ENCODE measurements at places on chromosomes 12 and 14.

GRCh38 chr12:59911516-59911915 lies 315.7 kb downstream of the SLC16A7 start:
- no peak for DNase-seq

DNA sequence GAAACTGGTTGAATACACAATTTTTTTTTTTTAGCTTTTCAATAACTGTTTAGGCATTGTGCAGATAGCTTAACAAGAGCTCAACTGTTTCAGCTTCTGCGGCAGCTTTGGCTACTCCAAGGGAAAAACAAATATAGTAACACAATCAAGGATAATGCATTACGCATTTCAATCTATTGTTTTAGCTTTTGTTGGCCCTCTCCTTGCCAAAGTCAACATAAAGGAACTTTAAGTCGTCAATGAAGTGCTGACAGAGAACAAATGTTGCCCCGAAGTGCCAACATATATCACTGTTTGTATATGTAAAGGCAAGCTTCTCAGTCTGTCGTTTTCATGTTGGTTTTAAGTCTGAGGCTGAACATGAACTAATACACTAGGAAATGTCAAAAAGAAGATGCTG lies 1087.4 kb upstream of the FLRT2 start:
- DNase-seq, result no peak

DNA sequence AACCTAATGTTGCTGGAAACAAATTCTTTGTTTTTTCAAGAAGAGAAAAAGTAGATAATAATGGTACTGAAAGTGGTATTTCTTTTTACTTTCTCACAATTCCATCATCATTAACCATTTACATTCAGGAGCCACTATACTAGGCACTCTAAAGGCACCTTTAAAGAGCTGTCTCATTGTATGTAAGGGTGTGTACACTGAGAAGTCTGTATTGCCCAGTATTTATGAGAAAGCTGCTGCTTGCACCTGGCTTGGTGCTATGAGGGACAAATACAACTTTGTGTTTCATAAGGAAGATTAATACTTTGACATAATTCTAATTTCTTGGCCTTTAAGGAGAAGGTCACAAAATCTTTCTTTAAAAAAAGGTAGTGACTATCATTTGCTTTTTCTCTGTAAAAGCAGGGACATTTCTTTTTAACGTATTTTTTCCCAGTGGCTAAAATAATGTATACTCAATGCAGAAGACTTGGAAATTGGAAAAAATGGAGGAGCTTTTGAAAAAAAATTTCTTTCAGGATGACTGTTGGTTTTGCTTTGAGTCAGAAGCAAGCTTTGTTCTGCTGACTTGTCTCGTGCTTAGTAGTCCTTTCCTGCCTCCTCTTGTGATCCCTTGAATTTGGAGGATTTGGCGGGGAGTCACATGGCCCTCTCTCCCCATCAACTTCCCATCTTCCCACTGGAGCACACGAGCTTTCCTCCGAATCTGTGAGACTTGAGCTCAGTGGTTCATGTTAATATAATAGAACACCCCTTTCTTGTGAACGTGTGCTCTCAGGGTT lies 50.1 kb downstream of the RASSF3 start:
- DNase-seq, result no peak

- peak; percentile 19 for DNase-seq
These were observed 69.0 kb upstream of the RERGL start for GRCh38 chr12:18158774-18159557.

DNA sequence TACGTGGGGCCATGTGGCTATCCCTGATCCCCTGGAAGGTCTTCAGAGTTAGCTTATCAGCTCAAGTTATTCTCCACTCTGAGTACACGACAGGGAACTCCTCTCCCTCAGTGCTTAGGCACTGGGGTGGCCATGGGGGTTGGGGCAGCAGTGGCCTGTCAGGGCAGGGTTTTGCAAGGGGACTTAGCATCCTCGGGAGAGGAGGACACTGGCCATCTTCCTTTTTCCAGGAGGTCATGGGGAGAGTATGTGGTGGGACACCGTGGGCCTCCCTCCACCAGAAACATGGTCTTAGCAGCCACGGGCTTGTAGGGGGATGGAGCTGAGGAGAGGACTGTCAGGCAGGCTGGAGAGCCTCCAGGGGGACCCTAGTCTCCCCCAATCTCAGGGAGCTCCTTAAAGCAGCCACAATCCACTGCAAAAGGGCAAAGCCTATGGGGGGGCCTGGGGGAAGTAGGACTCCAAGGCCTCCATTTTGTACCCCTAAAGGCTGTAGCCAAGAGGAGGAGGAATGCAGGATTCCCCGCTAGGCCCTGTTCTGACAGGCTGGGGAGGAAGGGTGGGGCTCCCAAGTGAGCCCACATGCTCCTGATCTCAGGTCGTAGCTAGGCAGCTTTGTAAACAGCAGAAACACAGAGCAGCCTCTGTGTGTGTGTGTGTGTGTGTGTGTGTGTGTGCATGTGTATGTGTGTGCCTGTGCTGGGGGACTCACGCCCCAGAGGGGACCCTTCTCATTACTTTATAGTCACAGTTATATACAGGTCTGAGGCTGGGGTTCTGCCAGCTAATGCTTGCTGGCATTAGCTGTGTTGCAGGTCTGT lies 36.6 kb downstream of the KRT80 start:
- DNase-seq, result no peak

DNA sequence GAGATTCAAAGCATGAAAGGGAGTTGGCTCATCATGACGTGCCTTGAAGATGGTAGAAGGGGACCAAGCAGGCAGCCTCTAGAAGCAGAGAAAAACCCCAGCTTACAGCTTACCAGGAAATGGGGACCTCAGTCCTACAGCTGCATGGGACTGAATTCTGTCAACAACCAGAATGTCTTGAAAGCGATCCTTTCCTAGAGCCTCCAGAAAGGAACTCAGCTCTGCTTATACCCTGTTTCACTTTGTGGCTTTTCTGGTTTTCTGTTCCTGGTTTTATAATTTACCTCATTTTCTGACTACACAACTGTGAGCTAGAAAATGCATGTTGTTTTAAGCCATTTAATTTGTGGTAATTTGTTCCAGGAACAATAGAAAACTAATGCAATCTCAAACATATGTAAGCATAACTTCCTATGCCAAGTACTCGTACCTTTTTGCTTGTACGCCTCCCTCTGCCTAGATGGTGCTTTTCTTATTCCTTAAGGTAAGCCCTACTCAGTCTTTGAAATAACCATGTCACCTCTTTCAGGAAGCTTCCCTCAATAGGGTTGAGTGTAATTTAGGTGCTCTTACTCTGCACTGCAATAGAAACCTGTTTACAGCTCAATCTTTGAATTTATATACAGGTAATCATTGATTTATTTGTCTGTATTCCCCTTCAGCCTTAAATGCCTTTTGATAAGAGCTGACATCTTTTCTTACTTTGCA lies 348.8 kb downstream of the TMEM117 start:
- no peak for DNase-seq

DNA sequence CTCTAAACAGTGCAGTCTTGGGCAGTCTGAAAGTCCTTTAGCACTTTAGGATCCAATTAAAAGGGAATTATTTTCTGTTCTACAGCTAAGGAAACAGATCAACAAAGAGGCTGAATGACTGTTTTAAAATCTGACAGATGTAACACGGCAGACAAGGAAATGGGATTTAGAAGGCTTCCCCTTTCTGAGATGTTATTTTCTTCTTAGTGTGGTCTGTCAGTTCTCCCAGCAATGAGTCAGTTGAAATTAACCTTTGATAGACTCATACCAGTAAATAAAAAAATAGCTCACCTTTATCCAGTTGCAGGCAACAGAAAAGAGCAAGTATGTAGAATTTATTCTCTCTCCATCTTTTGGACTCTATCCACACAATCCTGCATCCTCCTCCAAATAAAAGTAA lies 98.1 kb downstream of the NEDD1 start:
- DNase-seq, result no peak

- no peak for DNase-seq
These were observed 603 bp upstream of the LRR1 start for GRCh38 chr14:49598189-49598484.

DNA sequence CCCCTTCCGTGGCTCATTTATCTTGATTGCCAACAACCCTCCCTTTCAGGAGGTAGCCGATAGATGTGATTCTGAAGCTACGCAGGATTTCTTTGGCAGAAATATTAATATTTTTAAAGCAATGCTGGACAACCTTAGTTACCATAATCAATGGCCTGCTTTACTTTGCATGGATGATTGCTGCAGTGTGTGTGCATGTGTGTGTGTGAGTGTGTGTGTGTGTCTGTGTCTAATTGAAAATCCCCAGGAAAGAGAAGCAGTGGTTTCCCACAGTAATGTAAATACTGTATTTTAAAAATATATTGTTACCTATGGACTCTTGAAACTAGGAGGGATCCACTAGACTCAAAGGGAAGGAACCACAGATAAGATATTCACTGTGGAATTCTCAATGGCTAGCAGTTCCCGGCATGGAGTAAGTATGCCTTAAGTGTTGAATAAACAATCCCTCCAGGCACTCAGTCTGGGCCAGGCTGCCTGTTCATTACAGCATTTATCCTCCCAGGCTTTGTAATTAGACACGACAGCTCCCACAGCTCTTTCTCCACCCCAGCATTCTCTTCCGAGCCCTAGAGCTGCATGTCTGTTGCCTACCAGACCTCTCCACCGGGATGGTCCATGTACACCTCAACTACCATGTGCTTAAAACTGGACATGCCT lies 22.5 kb upstream of the C14orf132 start:
- DNase-seq, result no peak

GRCh38 chr12:122421187-122421820 lies 1.2 kb downstream of the CLIP1 start:
- peak; percentile 57 for DNase-seq

- no peak for DNase-seq
These were observed 178.9 kb upstream of the BCL2L14 start for GRCh38 chr12:11891754-11892386.

- DNase-seq, result peak; percentile 18
These were observed 1.4 kb upstream of the SOX5 start for GRCh38 chr12:23950775-23951451.

DNA sequence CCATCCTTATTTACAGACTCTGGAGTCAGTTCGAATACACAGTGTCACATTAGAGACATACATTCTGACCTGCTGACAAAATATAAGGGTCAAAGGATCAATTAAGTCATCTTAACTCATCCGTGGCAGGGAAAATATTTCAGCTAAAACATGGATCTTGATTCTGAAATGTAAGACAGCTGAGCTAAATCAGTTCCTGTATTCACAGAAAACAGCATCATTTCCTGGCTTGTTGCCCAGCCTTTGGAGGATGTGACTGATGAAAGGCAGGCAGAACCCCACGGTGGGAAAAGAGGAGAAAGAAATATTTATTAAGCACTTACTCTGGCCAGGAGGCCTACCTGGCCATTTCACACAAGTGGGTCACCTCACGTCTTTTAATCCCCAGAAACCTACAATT lies 101.9 kb downstream of the GAS2L3 start:
- peak; percentile 74 for DNase-seq

GRCh38 chr12:126424696-126425095 lies 1359.5 kb downstream of the AACS start:
- DNase-seq, result peak; percentile 48

GRCh38 chr12:68812553-68813241 lies 4.7 kb downstream of the MDM2 start:
- DNase-seq, result no peak

DNA sequence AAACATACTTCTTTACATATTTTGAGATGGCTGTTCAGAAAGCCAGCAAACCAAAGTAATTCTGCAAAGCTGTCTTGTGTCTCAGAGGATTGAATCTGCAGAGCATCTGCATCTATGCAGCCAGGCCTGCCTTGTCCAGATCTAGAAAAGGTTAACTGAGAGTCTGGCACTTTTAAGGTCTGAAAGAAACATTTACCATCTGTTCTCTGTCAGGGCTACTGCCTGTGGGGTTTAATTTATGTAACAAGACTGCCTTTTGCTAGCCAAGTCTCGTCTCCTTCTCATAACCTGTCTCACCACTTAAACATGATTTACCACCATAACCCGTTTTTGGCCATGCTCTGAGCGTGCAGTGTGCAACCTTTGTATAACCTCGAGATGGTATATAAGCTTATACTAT lies 194.2 kb downstream of the SYT10 start:
- no peak for DNase-seq

DNA sequence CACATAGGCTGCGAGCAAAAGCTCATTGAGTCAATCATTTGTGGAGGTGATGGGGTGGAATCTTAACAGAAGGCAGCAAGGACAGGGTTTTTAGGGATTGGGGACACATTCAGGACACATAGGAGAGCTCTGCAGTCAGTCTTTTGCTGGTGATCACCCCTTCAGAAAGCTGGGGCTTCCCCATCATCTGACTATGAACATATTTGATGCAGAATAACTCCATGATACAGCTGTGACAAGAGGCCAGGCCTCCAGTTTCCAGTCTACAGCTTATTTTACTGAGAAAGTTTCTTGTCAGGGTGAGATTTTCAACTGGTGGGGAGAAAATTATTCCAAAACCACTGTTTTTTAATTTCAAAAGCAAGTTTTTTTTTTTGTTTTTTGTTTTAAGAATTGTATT lies 134.2 kb downstream of the TMEM30B start:
- no peak for DNase-seq

- DNase-seq, result no peak
These were observed 648 bp upstream of the AKAP5 start for GRCh38 chr14:64464651-64465050.

DNA sequence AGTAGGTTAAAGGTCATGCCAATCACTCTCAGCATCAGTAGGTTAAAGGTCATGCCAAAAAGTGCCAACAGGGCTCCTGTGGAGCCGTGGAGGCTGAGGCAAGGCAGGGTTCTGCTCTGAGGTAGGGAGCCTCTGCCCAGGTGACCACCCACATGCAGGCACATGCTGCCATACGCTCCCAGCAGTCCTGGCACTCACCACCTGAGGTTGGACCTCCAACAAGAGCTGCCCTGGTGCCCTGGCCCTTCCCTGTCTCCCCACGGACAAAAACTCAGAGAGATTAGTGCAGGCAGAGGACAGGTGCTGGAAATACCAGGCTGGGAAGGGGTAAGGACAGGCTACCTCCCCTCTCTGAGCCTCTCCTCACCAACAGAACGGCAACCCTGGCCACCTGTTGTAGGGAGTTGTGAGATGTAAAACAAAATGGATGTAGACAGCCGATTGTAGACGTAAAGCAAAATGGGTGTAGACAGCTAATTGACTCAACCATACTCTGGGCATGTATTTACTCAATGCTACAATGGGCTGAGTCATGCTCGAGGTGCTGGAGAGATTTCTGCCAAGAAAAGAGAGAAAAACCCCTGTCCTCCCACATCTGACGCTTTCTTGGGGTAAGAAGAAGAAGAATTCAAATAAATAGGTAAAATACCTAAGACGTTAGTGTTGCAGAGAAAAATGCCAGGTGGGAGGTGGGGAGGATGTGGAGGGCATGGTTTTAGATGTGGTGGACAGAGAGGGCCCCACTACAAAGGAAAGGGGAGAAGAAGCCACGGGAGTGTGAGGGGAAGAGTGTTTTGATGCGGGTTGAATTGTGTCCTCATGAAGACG lies 32.4 kb downstream of the LTBP2 start:
- DNase-seq, result peak; percentile 90

- DNase-seq, result no peak
These were observed 6.9 kb downstream of the ANAPC5 start for GRCh38 chr12:121345151-121345815.

All from astrocyte of the spinal cord (primary cell).